Activated T-cell treated with anti-CD3 and anti-CD28 coated beads, Interleukin-2, amount 50 U/mL, for 72 hours (primary cell): ENCODE measurements at places on chromosomes 6 and 20.

DNA sequence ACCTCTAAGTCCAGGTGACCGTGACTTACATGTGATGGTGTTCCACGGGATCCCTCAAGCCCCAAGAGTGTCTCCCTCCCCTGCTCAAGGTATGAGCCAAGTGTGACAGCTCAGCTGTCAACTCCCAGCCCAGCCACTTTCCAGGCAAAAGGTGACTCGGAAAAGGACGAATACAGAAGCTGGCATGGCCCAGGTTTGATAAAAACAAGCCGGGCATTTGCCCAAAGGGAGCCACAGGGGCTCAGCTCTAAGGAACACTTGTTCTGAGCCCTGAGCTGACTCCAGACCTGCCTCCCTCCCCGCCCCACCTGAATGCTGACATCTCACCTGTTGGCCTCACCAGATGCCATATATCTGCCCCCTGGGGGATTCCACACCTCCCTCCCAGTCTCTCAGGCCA, 43.0 kb upstream of the BPIFA2 start:
- H3K27me3 ChIP-seq = peaks cover 12% of the 10 kb centered on the region
- DNase-seq = no peak
- peaks cover 3% of the 10 kb centered on the region for H3K36me3 ChIP-seq

- no peak for DNase-seq
- H3K27me3 ChIP-seq = peaks cover 39% of the 10 kb centered on the region
Observed at GRCh38 chr6:1315560-1316386, 3.9 kb downstream of the FOXQ1 start.

- no peaks in the 10 kb centered on the region for H3K36me3 ChIP-seq
- no peak overlapping the region for H3K4me3 ChIP-seq
- H3K27ac ChIP-seq = no peak overlapping the region
- DNase-seq = no peak
- H3K4me1 ChIP-seq = peaks cover 4% of the 10 kb centered on the region
Observed at GRCh38 chr6:157158456-157158855, 164.9 kb downstream of the TMEM242 start.

- H3K27ac ChIP-seq = no peak overlapping the region
- H3K36me3 ChIP-seq = no peaks in the 10 kb centered on the region
- H3K4me1 ChIP-seq = peaks cover 13% of the 10 kb centered on the region
- peaks cover 6% of the 10 kb centered on the region for H3K27me3 ChIP-seq
- no peak for DNase-seq
Observed at GRCh38 chr20:63554361-63555278, 661 bp downstream of the FNDC11 start.

DNA sequence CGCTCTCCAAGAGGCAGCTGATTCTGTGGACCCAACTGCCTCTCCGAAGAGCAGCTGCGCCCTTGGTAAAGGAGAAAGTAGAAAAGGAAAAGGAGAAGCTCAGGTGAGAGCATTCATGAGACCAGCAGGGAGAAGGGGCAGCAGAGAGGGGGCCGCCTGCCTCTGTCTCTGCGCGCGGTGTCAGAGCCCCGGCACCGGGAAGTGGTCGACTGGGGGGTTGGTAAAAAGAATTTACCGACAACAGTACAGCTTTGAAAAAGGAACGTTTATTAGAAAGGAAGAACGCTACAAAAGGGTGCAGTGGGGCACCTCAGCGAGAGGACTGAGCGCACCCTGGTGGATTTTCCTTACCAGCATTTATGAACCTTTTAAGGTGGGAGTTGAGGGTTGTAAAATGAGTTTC, 61.9 kb downstream of the GPR6 start:
- DNase-seq = peak; percentile 54
- H3K36me3 ChIP-seq = no peaks in the 10 kb centered on the region
- H3K27me3 ChIP-seq = no peaks in the 10 kb centered on the region
- peak overlapping the region; percentile 88 for H3K4me3 ChIP-seq
- H3K27ac ChIP-seq = peak overlapping the region; percentile 96
- peaks cover 17% of the 10 kb centered on the region for H3K4me1 ChIP-seq

DNA sequence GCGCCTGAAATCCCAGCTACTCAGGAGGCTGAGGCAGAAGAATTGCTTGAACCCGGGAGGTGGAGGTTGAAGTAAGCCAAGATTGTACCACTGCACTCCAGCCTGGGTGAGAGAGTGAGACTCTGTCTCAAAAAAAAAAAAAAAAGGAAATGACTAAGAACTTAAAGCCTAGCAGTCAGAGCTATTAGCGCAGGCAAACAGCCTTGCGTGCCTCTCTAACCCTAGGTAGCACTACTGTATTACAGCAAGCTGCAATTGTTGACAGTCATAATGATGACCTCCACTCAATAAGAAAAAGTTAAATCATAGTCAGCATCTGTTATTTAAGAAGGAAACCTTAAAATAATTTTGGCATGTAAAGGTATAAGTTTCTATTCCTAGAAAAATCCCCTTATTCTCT, 14.4 kb downstream of the GSS start:
- no peak for DNase-seq
- H3K4me3 ChIP-seq = no peak overlapping the region
- H3K4me1 ChIP-seq = no peaks in the 10 kb centered on the region
- no peak overlapping the region for H3K27ac ChIP-seq
- peaks cover 5% of the 10 kb centered on the region for H3K36me3 ChIP-seq
- H3K27me3 ChIP-seq = no peaks in the 10 kb centered on the region

GRCh38 chr6:5763871-5764270, 242.9 kb downstream of the NRN1 start:
- H3K27me3 ChIP-seq = no peaks in the 10 kb centered on the region
- no peak overlapping the region for H3K27ac ChIP-seq
- no peak for DNase-seq
- H3K36me3 ChIP-seq = peaks cover 7% of the 10 kb centered on the region

GRCh38 chr6:42756722-42757121, 10.8 kb upstream of the TBCC start:
- H3K36me3 ChIP-seq = no peaks in the 10 kb centered on the region
- H3K4me3 ChIP-seq = no peak overlapping the region
- no peak overlapping the region for H3K27ac ChIP-seq
- no peaks in the 10 kb centered on the region for H3K27me3 ChIP-seq
- DNase-seq = no peak

GRCh38 chr6:43516367-43516696, 394 bp downstream of the YIPF3 start:
- H3K4me1 ChIP-seq = peaks cover 5% of the 10 kb centered on the region
- H3K4me3 ChIP-seq = no peak overlapping the region
- H3K27ac ChIP-seq = no peak overlapping the region
- DNase-seq = no peak
- H3K36me3 ChIP-seq = peaks cover 4% of the 10 kb centered on the region

DNA sequence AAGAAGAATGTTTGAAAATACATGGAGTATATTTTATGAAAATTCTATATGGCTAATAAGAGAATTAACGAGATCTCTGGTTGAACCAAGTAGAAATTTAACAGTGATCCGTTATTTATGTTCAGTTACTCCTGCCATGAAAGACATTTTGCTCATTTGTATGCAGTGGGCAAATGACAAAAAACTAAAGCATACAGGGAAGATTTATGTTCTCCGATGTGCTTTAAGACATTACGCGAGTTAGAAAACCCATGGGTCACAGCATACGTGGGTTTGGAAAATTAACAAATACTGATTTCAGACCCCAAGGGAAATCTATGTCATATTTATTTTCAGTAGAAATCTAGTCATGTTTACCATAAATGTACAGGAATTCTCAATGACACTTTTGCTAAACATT, 90.1 kb downstream of the BMP5 start:
- no peak overlapping the region for H3K4me3 ChIP-seq
- no peaks in the 10 kb centered on the region for H3K4me1 ChIP-seq
- no peak overlapping the region for H3K27ac ChIP-seq
- H3K27me3 ChIP-seq = no peaks in the 10 kb centered on the region
- H3K36me3 ChIP-seq = no peaks in the 10 kb centered on the region
- DNase-seq = no peak

- H3K36me3 ChIP-seq = no peaks in the 10 kb centered on the region
- no peak overlapping the region for H3K27ac ChIP-seq
- DNase-seq = peak; percentile 35
- H3K4me1 ChIP-seq = peaks cover 16% of the 10 kb centered on the region
Observed at GRCh38 chr6:21588481-21589351, 4.8 kb upstream of the SOX4 start.

GRCh38 chr6:63193324-63193723, 17.9 kb upstream of the FKBP1C start:
- no peak overlapping the region for H3K4me3 ChIP-seq
- no peaks in the 10 kb centered on the region for H3K4me1 ChIP-seq
- no peak overlapping the region for H3K27ac ChIP-seq
- DNase-seq = no peak

DNA sequence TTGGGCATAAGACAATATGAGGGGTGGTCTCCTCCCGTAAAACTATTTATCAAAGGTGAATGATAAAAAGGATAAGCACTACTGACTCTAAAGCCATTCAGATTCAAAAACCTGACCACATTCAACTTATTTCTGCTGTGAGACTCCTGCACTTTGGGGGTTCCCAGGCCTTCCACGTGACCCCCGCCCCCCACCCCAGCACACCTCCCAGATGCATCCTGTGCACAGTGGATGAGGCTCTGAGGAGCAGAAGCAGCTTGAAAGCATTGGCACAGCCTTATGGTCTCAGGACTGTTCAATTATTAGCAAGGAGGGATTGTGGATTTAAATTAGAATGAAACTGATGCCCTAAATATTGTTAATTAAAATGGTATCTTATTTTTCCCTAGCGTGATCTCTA, 55.1 kb upstream of the SAMD5 start:
- H3K4me1 ChIP-seq = no peaks in the 10 kb centered on the region
- H3K4me3 ChIP-seq = no peak overlapping the region
- H3K36me3 ChIP-seq = no peaks in the 10 kb centered on the region
- H3K27ac ChIP-seq = no peak overlapping the region
- DNase-seq = no peak

DNA sequence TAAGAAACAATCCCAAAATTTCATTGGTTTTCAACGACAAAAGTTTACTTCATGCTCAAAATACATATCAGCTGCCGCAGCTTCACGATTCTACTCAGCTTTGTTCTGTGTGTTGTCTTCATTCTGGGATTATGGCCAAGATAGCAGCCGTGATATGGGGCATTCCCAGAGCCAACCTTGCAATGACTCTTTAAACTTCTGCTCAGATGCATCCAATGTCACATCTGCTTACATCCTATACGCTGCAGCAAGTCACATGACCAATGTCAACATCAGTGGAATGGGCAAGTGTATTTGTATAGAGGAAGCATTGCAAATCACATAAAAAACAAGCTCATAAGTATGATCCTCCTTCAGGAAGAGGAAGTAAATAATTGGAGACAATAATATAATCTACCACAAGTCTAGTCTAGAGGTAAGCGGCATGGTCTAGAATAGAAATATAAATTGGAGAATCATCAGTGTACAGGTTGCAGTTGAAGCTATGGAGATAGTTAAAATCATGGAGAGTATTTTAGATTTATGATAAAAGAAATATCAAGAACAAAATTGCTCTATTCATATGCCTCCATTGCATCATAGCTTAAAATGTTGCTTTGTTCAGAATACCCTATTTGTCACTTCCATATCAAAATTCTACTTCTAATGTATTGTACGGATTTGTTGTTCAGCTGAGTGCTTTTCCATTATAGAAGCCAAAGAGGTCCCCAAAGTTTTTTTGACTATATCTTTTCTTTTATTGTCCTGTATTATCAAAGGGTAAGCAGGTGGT, 7.2 kb upstream of the C6orf141 start:
- H3K27me3 ChIP-seq = peaks cover 16% of the 10 kb centered on the region
- H3K36me3 ChIP-seq = no peaks in the 10 kb centered on the region
- no peak overlapping the region for H3K4me3 ChIP-seq

- H3K27me3 ChIP-seq = no peaks in the 10 kb centered on the region
- DNase-seq = no peak
- no peaks in the 10 kb centered on the region for H3K36me3 ChIP-seq
- H3K4me3 ChIP-seq = no peak overlapping the region
- H3K4me1 ChIP-seq = no peaks in the 10 kb centered on the region
Observed at GRCh38 chr20:7790189-7790588, 150.1 kb downstream of the HAO1 start.

DNA sequence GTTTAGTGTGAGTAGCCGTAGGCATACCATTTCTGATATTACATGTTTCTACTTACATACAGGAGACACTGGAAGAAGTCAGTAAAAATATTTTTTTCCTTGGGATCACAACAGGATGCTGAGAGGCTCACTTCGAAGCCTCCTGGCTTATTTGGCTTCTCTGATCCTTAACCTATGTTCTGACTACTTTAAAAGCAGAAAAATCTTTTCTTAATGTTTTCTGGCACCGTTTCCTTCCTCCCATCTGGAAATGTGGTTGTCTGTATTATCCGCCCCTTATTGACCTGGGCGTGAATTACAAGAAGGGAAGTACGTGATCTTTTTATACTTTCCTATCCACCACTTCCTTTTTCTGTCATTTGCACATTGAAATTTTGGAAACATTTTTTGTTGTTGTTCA, 379.6 kb downstream of the COL12A1 start:
- no peaks in the 10 kb centered on the region for H3K4me1 ChIP-seq
- no peak overlapping the region for H3K4me3 ChIP-seq
- no peak for DNase-seq
- H3K27ac ChIP-seq = no peak overlapping the region
- no peaks in the 10 kb centered on the region for H3K27me3 ChIP-seq
- no peaks in the 10 kb centered on the region for H3K36me3 ChIP-seq

DNA sequence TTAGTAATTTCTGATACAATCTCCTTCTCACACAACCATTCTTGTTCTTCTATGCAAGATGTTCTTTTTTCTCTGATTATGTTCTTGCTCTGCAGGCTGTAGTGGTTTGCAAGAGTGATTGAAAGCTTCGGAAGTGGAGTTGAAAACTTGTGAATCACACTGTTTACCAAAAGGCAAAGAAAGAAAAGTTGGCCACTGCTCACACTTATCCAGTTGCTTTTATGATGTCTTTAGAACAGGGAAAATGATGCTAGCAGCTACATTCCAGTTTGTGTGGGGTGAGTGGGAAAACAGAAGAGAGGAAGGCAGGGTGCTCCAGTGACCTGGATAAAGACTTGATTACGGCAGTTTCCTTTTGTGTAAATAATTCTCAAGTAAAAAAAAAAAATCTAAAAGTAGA, 583.3 kb downstream of the TENT5A start:
- no peak for DNase-seq
- H3K4me3 ChIP-seq = no peak overlapping the region
- no peaks in the 10 kb centered on the region for H3K36me3 ChIP-seq
- no peak overlapping the region for H3K27ac ChIP-seq
- H3K4me1 ChIP-seq = no peaks in the 10 kb centered on the region
- no peaks in the 10 kb centered on the region for H3K27me3 ChIP-seq

GRCh38 chr6:41791984-41792383, 4.5 kb downstream of the TOMM6 start:
- peaks cover 8% of the 10 kb centered on the region for H3K36me3 ChIP-seq
- H3K4me3 ChIP-seq = no peak overlapping the region
- no peak for DNase-seq
- peaks cover 26% of the 10 kb centered on the region for H3K4me1 ChIP-seq
- H3K27me3 ChIP-seq = no peaks in the 10 kb centered on the region
